A549 treated with CORT108297 at 1 μM for 4 hours (cell line): ENCODE measurements at places on chromosomes 7 and 10. TPM values are rescaled to one million over a fixed set of nuclear protein-coding genes. Genes with fewer than 3 reads are reported as not detected.

Gene TFEC
- total RNA-seq: 0.01 TPM in 1 of 5 replicates, not detected in the others

Gene PLCE1
- 4.3 to 5.8 TPM (median 5.2 TPM) in 5 replicates for total RNA-seq

Gene FAM20C
- total RNA-seq: 29.0 to 46.3 TPM (median 41.5 TPM) in 5 replicates

Gene PON3
- total RNA-seq: 31.2 to 39.6 TPM (median 33.8 TPM) in 5 replicates

Gene ELN
- 0.05 to 0.13 TPM (median 0.08 TPM) in 5 replicates for total RNA-seq

Gene ATOH7
- total RNA-seq: 0.12 to 0.34 TPM (median 0.28 TPM) in 5 replicates

Gene LMTK2
- total RNA-seq: 9.2 to 11.6 TPM (median 10.3 TPM) in 5 replicates

Gene FAM25C
- total RNA-seq: 0.53 to 3.3 TPM (median 1.4 TPM) in 4 of 5 replicates, not detected in the other
